ENCODE measurements at places on chromosomes 7 and 10.

GRCh38 chr7:44103923-44104859, at the start of gene AEBP1:
Gene AEBP1 (plus strand): TSS chr7:44104345. CDS start chr7:44104666, 321 bp downstream.
- DNase-seq: peak; percentile 33

DNA sequence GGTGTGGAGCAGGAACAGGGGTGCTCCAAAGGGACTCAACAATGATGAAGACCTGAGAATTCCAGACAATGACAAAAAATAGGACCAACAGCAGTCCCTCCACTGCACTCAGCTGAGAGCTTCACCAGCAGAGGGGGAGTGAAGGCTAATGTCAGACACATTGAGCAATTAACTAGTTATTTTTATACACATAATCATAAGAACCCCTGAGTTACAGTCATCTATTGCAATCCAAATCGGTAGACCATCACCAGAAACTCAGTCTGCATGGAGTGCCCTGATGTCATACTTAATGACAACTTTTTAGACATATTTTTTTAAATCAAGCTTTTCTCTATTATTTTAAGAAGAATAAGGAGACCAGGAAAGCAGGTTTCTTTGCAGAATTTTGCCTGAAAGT, 30.6 kb upstream of the IKZF1 start:
- DNase-seq: no peak

DNA sequence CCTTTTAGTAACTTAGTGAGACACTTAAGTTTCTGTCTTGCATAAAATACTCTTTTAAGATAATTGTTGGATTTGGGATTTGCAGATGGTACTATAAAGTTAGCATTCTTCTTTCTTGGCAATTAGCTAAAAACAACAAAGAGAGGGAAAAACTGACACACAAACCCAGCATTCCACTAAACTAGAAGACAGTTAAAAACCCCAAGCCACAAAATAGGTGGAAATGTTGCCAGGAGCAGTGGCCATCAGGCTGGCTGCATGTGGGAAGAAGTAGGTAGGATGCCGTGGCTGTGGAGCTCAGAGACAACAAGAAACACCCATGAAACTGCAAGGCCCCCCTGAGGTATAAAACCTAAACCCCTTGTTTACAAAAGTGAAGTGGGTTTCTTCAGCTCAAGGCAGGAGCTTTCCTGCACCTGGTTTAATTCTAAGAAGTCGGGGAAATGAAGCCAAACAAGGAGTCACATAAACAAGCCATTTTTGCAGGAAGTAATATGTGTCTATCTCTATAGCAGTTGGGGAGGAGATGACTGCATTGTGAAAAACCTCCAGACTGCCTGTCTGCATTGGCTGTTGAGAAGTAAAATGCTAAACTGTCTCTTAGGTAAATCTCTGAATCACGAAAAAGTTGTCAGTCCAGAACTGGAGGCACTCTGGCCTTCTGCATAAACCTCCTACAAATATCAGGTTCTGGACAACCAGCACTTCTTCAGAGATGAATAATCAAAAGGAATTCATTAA, 9.5 kb downstream of the RAB18 start:
- DNase-seq: peak; percentile 57

GRCh38 chr7:13327669-13328068, 640.2 kb downstream of the ARL4A start:
- DNase-seq: peak; percentile 16

GRCh38 chr10:104037261-104037951, 48.3 kb downstream of the COL17A1 start:
- DNase-seq: no peak

DNA sequence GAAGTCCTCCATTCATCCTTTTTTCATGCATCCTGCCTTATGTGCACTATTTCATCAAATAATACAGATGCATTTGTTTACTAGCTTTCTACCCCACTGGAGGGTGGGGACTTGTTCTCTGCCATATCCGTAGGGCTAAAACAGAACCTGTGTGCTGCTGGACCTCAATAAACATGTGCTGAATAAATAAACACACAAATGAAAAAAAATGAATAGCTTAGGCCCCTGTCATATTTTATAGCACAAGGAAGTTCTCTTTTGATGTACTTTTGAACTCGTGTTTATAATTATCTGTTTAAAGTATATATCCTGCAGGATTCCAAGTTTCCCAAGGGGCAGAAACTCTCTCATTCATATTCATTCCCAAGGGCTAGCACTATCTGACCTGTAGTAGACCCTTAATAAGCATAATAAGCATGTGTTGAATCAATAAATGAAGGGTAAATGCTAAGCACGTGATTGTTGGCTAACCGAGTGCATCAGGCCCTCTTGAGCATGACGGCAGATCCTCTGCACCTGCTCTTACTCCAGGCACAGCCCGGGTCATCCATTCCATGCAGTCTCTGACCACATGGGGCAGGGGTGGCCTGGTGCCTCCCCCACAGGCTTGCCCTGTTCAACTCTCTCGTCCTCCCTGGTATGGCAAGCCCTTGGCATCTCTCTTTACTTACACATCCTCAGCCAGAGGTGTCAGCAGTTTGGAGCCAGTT, 474.1 kb upstream of the ZMIZ1 start:
- DNase-seq: no peak

DNA sequence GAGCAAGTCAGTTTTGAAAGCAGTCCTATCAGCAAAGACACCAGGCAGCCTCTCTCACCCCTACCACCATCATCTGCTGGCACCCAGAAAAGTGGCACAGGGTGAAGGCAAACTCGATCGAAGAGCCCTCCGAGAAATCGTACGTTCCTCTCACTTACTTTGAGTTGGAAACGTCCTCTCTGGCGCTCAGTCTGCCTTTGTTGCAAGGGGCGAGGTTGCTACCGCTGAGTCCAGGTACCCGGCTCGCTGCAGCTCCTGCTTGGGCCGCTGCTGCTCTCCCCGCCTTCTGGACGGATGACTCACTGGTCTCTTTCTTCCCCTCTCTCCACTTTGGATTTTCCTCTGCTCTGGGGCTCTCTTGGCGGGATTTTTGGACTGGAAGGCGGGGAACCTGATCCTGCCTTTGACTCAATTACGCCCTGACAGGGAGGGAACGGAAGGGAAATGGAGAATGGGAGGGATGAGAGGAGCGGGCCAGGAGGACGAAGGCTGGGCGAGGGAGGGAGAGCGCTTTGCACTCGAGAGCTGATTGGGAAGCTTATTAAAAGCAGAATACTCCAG, at the start of gene PTN:
Gene PTN (minus strand): TSS at position 453 of the 561 bp plus-strand sequence. CDS start 88,760 bp downstream, outside the sequence.
- DNase-seq: peak; percentile 49

GRCh38 chr7:144459635-144460034, 56.1 kb upstream of the NOBOX start:
- DNase-seq: no peak

DNA sequence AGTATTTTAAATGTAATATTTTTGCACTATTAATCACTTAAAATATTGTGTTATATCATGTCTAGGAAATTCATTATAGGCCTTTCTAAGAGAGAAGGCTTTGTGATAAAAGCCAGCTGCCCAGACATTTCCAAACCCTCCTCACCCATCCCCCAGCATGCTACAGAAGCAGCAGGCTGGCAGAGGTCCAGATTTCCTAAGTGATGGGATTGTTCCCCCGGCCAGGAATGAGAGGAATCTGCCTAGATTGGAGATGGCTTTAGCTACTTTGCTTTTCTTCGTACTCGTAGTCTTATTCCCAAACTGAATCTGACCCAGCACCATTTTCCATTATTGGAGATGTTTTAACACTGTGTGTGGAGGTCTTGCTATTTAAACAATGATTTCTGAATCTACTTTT, 29.4 kb downstream of the CDK14 start:
- DNase-seq: peak; percentile 71

- peak; percentile 87 for DNase-seq
Observed at GRCh38 chr10:15123749-15124184, 26.6 kb downstream of the RPP38 start.

- no peak for DNase-seq
Observed at GRCh38 chr7:91596287-91596686, 284.2 kb downstream of the MTERF1 start.

DNA sequence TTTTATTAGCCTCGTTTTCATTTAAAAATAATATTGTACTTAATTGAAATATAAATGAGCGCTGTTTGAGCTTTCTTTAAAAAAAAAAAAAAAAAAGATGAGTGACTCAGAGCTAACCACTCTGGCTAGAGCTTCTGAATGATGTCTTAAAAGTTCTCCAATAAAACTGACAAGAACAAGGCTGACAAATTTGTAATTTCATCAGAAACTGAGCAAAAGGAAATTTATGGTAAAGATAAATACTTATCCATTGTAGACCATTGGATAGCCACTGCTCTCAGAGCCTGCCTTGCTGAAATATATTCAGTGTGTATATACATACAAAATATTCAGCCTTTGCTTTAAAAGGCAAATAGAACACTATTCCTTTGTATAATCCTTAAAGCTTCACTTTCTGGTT, 91.2 kb upstream of the OIT3 start:
- DNase-seq: peak; percentile 33

GRCh38 chr10:114758331-114758730, 63.2 kb upstream of the FHIP2A start:
- DNase-seq: no peak

DNA sequence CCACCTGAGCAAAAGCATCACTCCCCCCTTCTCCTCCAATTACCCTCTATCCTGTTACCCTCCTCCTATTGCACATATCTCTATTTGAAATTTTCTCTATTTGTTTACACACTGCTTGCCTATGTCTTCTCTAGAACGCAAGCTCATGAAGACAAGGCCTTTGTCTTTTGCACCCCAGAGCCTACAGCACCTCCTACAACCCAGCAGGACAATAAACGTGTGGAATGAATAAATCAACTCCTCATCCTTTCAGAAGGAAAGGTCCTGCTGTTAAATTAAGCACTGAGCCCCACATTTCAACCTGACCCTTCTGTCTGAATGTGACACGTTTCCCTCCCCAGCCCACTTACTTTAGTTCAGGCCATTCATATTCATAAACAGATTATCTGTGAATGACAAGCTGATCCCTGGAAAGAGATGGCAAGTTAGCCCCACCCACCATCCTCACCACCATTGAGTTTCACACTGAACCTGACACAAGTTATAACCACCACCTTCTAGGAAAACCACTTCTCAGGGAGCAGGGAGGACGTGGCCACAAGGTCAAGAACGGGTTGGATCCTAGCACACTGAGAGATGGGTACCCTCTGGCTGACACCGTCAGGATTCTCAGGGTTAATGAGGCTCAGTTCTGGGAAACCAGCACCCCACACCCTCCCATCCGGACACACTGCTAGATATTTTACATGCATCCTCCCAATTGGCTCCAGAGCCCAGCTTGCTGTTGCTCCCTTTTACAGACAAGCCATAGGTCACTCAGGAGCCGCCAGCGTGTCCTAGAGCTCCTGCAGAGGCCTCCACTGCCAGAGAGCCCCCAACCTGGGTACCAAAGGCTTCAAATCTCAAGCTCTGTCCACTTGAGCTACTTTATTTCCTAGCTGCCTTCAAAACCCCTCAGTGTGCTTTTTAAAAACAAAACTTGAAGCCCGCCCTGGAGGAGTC, 934 bp downstream of the PRTFDC1 start:
- DNase-seq: peak; percentile 65

DNA sequence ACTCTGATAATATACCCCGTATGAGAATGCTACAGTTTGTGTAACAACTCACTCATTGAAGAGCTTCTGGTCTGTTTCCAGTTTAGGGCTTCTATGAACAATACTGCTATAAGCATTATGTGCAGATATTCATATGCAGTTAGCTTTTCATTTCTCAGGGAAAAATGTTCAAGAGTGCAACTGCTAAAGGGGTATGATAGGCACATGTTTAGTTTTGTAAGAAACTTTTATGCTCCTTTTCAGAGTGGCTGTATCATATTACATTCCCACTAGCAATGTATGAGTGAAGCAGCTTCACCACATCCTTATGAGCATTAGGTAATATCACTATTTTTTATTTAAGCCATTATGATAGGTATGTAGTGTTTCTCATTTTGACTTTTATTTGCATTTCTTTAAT, 182.6 kb upstream of the CXCL12 start:
- DNase-seq: peak; percentile 60

GRCh38 chr10:104327745-104328645, 10.3 kb downstream of the ITPRIP start:
- DNase-seq: peak; percentile 80

DNA sequence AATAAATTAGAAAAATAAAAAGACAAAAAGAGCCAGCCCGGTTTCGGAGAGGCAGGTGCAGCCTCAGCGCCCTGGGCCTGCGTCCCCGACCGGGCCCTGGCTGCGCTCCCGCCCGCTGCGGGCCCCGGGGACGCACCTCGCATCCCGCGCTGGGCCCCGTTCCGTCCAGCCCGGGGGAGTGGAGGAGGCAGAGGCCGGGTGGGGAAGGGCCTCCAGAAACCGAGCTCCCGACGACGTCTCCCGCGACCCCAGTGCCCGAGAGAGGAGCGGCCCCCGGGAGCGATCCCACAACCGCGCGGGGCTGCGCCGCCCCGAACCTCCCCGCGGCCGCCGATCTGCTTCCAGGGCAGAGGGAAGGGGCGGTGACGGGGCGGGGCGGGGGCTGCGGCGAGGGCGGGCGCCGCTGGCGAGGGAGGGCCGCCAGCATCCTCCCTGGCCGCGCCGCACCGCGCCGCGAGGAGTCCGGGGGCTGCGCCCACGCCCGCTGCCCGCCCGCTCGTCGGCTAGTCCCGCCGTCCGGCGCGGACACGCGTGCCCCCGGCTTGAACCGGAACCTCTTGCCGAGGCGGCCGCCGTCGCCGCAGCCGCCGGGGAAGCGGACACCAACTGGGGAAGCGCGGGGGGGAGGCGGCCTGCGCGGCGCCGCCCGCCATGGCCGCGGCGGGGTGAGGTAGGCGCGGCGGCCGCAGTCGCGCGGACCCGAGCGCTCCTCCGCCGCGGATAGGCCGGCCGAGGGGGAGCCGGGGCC, at the start of gene CCNY:
Gene CCNY (plus strand): TSS at position 426 of the 748 bp plus-strand sequence. CDS start 545 bp downstream, outside the sequence.
- DNase-seq: peak; percentile 80

- DNase-seq: no peak
Observed at GRCh38 chr7:128210590-128211570, 30.2 kb upstream of the LEP start.

DNA sequence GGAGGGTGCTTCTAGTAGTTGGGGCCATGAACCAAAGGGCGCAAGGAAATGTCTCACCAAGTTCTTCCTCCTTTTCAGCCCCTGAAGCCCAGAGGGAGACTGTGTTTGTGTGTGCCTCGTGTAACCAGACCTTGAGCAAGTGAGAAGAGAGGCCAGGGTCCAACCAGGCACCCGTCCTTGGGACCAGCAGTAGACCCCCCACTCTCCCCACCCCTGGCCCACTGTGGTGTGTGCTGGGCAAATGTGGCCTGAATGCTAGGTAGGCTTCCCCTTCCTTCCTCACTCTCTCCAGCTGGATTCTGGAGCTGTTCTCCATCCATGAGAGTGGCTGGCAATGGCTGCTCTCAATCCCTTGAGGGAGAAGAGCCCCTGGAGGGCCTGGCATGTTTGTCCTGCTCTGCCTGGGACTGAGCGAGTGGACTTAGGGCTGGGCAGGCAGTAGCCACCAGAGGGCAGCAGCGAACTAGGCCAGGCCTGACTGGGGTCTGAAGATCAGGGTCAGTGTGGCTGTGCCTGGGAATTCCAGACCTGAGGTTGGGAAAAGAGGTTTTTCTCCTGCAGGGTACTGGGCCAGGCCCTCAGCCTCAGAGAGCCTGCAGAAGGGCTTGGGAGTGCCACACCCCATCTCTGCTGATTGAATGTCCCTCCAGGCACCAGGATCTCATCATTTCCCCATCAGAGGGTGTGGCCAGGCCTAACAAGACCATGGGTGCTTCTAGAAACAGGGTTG, 12.5 kb downstream of the SFRP5 start:
- DNase-seq: peak; percentile 80

- no peak for DNase-seq
Observed at GRCh38 chr7:121049897-121050296, 61.4 kb downstream of the CPED1 start.
